ENCODE measurements at places on chromosomes 4 and X.

- DNase-seq, result no peak
Measured at GRCh38 chrX:101160001-101160400, 59.6 kb upstream of the DRP2 start.

- DNase-seq, result no peak
Measured at GRCh38 chr4:188414441-188414840, 275.2 kb downstream of the TRIML1 start.

DNA sequence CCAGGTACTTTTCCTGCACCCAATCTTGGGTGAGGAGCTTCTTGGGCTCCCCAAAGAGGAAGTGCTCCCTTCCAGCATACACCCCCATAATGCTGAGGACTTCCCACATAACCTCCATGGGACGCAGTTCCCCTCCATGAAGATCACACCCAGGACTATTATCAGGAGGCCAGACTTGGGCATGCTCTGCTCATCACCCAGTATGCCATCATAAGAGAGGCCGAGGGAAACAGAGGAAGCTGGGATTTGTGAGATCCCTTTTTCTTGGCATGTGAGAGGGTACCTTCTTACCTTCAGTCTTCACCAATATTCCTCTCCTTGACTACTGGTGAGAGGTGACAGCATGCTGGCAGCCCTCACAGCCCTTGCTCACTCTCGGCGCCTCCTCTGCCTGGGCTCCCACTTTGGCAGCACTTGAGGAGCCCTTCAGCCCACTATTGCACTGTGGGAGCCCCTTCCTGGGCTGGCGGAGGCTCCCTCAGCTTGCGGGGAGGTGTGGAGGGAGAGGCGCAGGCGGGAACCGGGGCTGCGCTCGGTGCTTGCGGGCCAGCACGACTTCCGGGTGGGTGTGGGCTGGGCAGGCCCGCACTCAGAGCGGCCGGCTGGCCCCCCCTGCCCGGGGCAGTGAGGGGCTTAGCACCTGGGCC lies 15.7 kb upstream of the HSFX1 start:
- DNase-seq, result no peak

GRCh38 chr4:170758988-170759387 lies 669.2 kb upstream of the AADAT start:
- DNase-seq, result no peak

DNA sequence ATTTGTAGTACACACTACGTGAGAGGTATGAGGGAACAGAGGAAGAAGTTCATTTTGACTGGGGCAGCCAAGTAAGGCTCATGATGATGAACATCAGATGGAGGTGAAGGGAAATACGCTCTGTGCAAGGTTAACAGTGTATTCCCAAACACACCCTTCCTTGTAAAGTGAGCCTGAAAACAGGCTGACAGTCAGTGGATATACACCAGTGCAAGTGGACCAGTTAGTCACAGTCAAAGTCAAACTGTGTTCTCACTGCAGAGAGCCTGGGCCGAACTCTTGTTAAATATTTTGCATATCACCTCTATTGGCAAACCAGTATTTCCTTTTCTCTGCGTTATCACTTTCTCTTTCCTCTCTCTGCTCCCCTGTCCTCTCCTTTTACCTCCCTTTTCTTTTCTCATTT lies 23.4 kb upstream of the RHOH start:
- DNase-seq, result no peak

DNA sequence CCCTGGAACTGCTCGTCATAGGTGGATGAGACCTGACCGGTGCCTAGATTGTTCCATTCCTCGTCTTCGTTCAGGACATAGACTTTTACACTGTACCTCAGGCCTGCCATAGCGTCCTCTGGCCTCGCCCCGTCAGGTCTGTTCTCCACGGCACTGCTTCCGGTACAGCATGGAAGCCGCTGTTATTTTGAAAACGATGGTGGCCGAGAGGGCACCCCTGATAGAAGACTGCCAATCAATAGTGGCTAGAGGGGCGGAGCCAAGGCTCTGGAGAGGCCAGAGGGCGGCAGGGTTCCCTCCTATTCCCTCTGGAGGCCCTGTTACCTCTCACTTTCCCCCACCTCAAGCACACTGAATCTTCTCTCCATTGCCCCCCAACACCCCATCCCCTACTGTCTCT lies at the start of gene PPP4R3C:
Gene PPP4R3C, minus strand, starts transcription at position 155 of the 400 bp plus-strand sequence. Its CDS starts 45 bp downstream, at position 110.
- no peak for DNase-seq

DNA sequence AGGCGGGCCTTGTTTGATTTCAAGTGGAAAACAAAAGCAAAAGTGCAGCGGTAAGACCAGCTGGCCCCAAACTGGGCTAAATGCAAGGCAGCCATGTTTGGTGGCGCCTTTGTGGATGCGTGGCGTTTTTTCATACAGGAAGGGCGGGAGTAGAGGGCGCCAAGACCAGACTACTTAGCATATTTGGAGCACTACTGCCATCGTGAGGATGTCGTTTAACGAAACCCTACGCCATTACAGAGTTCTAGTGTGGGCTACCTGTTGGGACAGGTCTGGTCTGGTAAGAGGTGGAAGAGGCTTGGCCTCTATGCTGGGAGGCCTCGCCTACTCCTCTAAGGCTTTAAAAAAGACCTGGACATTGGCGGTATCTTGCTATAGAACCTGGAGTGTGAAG lies 230.7 kb upstream of the STK26 start:
- DNase-seq, result no peak

DNA sequence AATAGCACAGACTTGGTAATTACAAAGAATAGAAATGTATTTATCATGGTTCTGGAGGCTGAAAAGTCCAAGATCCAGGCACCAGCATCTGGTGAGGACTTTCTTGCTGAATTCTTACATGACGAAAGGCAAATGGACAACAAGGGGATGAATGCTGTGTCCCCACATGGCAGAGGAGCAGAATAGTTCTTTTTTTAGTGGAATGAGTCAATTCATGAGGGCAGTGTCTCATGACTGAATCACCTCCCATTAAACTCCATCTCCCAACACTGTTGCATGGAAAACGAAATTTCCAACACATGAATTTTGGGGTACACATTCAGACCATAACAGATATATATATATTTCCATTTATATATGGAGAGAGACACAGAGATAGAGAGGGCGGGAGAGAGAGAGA lies 628.3 kb downstream of the TRIML1 start:
- DNase-seq, result no peak

GRCh38 chr4:10066206-10066605 lies 44.9 kb upstream of the SLC2A9 start:
- DNase-seq, result no peak

DNA sequence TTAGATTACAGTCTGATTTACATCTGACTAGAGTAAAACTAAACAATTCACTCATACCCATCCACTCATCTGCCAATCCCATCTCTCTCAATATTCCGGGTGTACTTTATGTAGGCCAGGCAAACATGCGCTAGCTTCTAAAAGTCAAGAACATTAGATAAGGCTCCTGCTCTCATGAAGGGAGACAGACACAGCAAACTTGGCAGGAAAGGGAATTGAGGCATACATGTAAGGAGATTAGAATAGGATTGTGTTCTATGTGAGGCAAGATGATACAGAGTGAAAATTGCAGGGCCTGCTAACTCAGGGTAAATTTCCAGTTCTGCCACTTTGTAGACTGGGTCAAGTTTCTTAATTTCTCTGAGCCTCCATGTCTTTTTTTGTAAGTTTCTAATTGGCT lies 135.8 kb downstream of the CDS1 start:
- no peak for DNase-seq

GRCh38 chr4:7243609-7244330 lies 51.4 kb downstream of the SORCS2 start:
- DNase-seq, result no peak

GRCh38 chr4:38056011-38056685 lies 96.0 kb downstream of the PTTG2 start:
- no peak for DNase-seq
